ENCODE measurements at places on chromosomes 5 and 9.

- DNase-seq, result no peak
Measured at GRCh38 chr5:101024299-101024698, 121.2 kb upstream of the ST8SIA4 start.

DNA sequence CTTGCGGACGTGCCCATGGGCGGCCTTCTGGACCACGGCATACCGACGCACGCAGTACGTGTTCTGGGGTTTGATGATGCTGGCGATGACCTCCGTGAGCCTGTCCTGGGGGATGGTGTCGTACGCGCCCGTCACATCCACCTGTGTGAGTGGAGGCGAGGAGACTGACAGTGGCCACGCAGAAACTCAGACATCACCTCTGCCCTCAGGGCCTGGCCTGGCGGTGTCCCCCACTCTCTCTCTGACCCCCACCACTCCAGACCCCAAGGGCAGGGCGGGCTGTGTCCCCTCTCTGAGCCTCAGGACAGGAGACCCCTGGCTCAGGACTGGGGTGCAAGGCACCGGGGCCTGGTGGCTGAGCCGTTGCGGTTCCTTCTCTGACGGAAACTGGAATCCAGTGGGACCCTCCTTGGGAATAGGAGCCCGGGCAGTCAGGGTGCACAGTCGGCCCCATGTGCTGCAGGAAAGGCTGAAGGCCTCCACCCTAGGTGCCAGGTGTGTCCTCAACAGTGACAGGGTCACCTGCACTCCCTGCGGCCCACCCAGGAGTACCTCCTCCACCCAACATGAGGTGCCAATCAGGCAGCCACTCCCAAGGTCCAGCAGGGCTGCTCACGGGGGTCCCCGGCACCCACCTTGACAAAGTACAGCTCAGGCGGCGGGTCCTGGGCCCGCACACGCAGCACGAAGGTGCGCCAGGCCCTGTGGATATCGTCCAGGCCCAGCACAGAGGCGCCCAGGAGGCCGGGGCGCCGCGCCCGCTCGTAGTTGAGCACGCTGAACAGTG lies 16.0 kb downstream of the TERT start:
- no peak for DNase-seq

- DNase-seq, result no peak
Measured at GRCh38 chr9:128762671-128763449, 8.9 kb downstream of the ZER1 start.

DNA sequence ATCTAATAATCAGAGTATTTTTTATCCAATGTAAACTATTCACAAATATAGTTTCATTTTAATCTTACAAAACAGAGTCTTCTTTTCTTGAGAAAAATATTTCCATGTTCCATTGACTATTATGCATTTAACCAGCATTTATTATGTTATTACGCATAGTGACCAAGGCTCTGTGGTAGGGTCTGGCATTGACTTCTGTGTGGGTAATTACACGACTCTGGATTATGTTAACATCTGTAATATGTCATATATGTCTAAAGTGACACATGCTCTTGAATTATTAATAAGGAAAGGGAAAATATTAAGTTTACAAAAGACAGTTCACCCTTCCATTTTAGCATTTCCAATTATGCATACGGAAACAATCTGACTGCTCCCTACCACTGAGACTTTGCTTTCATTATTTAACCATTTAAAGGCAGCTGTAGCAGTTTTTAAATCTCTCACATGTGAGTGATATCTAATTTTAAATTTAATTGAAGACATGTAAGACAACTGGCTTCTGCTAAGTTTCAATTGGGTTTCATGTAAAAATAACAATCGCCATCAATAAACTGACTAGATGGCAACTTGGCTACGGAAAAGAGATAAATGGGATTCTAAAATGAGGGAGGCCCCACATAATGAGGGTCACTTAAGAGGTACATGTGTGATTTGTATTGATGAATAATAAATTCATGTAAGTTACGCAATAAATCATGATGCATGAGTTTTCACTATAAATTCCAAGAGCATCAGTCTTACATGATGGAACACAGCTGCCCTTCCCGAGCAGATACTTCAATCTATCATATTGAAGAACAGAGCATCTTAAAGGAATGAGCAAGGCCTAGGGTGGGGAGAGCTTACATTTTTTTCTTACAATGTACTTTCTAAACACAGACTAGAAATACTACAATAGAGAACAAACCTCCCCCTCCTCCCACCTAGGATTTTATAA lies 1056.8 kb downstream of the MAT2B start:
- no peak for DNase-seq

All from ovary (tissue), 10 donors.